ENCODE measurements at places on chromosomes 3 and 15. TPM values are rescaled to one million over a fixed set of nuclear protein-coding genes. Genes with fewer than 3 reads are reported as not detected.

Gene ACSBG1
- total RNA-seq = 1.7 TPM

Gene GPR27
- total RNA-seq = 1.4 TPM

- no peak for DNase-seq
Measured at GRCh38 chr3:18968120-18968519, 180.2 kb upstream of the KCNH8 start.

DNA sequence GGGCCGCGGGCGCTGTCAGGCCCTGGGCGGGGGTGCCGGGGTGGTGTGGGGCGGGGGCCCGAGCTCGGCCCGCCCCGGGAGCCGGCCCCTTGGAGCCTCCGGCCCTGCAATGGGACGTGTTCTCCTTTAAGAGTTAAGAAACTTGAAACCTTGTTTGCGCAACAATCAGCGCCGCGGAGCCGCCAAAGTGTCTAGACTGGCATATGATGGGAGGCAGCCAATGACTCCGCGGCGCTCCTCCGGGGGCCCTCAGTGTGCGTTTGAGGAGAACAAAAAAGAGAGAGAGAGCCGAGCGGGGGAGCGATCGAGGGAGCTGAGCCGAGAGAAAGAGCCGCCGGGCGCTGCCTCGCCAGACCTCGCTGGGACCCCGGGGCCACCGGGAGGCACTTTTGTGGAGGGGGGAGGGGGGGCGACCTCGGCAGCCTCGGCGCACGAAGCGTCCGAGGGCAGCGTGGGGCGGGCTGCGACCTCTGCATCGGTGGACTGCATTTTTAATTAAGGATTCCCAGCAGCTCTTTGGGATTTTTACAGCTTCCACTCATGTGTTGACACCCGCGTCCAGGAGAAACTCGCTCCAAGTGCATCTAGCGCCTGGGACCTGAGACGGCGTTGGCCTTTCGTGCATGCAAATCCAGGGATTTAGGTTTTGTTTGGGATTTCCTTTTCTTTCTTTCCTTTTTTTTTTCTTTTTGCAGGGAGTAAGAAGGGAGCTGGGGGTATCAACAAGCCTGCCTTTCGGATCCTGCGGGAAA is at the start of gene SMAD6:
TSS of gene SMAD6 (plus strand) at position 202 of the 752 bp plus-strand sequence. CDS start 1,023 bp downstream, outside the sequence.
- DNase-seq = peak; percentile 97

Measured in sigmoid colon (tissue), 7 donors.